ENCODE measurements at places on chromosomes 7 and 10. TPM values are rescaled to one million over a fixed set of nuclear protein-coding genes. Genes with fewer than 3 reads are reported as not detected.

Gene TMEM168
- total RNA-seq: 17.4 TPM

Gene KDM7A
- 24.5 TPM for total RNA-seq

Gene KAZALD1
- 1.3 TPM for total RNA-seq

Gene CALHM1
- total RNA-seq: not detected

Gene CTAGE15
- not detected for total RNA-seq

Gene AGR3
- total RNA-seq: not detected

- DNase-seq: no peak
Observed at GRCh38 chr7:151774951-151775350, 102.0 kb downstream of the PRKAG2 start.

DNA sequence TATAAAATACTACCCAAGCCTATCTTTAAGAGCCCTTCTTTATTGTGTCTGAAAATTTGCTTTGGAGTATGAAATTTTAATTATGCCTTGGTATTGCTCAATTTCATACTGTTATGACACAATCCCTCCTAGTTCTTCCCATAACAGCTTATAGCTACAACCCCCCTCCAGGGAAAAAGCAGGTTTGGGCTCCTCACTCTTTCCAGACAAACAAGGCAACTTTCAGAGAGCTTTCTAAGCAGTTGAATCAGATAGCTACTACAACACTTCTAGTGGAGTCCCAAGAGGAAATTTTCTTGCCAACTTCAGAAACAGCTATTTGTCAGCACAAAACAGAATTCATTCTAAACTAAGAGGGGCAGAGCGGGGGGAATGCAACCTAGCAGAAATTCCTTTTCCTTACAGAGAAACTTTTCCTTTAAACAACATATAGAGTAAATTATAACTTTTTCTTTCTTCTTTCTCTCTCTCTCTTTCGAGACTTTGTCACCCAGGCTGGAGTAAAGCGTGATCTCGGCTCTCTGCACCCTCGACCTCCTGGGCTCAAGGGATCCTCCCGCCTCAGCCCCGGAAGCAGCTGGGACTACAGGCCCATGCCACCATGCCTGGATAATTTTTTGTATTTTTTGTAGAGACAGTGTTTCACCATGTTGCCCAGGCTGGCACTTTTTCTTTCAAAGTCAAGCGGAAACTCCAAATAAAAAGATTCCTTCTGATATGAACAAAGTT lies 26.0 kb upstream of the JMJD1C start:
- DNase-seq: no peak

- no peak for DNase-seq
Observed at GRCh38 chr10:58839771-58840170, 327.1 kb downstream of the BICC1 start.

DNA sequence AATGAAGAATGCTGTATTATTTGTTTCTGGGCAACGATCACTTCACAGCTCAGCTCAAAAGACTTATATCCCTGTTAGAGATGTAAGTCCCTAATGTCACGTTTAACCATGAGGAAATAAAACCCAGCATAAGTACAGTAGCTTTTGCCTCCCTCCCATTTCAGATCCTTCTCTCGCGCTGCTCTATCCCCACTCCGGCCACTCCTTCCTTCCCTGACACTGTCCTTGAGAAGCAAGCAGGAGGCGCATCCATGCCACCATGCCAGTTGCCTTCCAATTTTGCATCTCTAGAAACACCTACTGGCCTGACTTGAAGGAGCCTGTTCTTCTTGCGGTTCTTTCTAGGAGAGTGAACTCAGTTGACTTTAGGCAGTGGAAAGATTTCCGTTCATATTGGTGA lies 1.2 kb downstream of the FAM180A start:
- no peak for DNase-seq

DNA sequence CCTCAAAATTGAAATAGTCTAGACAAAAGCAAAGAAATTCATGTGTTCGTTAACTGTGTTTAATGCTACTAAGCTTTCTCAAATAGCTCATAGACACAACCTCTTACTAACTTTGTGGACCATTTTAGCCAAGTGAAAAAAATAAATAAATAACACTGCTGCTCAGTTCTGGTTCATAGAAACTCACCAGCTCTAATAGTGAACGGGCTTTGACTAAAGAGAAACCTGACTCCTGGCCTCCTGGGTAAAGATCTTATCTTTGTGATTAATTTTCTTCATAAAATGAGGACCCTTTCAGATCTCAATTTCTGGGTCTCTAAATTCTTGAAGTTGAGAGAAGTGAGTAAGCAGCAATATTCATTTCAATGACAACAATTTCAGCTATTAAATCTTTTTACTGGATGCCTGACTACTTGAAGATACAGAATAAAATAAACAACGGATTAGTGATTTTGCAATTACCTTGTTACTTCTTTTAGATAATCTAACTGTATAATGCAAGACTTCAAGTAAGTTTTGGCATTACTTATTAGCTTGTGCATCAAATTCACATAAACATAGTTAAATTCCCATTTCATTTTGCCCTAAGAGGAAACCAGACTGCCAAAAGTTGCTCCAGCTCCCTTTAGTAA lies 3.1 kb downstream of the CADPS2 start:
- DNase-seq: no peak

GRCh38 chr7:22395222-22395621 lies 38.3 kb upstream of the RAPGEF5 start:
- DNase-seq: no peak

- peak; percentile 29 for DNase-seq
Observed at GRCh38 chr10:103691723-103692435, 163.5 kb downstream of the SH3PXD2A start.

DNA sequence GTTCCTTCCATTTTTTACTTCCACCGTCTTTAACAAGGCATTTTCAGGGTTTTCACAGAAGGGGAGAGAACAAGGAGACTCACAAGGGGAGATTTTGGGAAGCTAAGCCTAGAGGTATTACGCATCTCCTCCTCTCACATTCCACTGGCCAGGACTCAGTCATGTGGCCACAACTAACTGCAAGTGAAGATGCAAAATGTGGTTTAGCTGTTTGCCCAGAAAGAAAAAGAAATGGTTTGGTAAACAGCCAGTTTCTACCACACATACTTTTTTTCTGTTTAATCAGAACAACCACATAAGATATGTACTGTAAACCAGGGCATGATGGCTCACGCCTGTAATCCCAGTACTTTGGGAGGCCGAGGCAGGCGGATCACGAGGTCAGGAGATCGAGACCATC lies 21.4 kb upstream of the HELLS start:
- DNase-seq: no peak

- DNase-seq: no peak
Observed at GRCh38 chr7:28225576-28225975, 45.0 kb upstream of the JAZF1 start.

GRCh38 chr10:127243490-127244272 lies 47.3 kb upstream of the INSYN2A start:
- peak; percentile 45 for DNase-seq

DNA sequence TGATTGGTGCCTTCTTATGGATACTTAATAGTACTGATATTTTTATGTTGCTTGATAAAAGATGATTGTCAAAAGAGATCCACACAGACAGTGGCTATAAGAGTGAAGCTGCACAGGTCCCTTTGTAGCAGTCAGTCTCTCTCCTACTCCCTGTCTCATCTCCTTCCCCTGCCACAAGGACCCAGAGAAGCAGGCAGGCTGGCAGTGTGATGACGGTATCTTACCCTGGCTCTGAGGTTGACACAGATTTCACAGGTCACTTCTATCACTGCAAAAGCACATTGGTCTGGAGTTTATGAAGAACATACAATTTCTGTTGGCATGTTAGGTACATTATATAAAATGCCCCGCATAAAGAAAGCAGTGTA lies 64.4 kb upstream of the AHR start:
- DNase-seq: peak; percentile 60

- peak; percentile 10 for DNase-seq
Observed at GRCh38 chr10:110360857-110361474, 56.2 kb upstream of the SMNDC1 start.

DNA sequence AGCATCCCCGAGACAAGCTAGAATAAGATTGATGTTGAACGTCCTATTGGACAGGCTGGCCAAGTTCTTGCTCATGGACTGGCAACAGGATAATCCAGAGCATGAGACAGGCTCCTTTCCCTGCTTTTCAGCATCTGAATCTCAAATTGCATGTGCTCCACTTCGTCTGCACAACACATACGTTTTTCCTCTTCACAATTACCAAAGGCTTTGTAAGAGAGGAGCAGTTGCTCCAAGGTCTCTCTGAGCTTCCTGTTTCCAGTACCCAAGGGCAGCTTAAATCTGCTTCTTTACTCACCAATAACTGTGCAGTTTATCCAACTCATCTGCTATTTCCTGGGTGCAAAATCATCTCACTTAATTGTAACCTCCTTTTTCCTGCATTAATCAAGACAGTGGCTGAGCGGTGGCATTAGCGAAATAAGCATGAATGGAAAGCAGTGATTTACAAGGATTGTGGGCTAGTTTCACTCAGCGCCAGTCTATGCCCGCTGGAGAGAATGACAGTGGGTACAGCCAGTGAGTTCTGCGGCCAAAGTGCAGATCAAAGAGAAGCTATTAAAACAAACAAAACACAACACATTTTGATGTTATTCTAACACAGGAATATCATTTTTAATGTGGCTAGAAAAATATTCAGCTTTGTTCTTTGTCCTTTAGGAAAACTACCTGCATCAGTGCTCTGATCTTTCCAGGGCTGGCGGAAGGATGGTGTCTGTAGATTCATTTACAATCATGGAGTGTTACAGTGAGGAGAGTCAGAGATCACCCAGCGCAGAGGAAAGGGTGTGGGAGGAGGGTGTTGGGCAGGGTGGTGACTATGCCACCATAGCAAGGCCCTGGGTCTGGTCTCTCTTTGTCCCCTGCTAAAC lies 79.8 kb downstream of the CHN2 start:
- no peak for DNase-seq

- DNase-seq: peak; percentile 40
Observed at GRCh38 chr10:128028508-128029289, 97.5 kb downstream of the MKI67 start.

DNA sequence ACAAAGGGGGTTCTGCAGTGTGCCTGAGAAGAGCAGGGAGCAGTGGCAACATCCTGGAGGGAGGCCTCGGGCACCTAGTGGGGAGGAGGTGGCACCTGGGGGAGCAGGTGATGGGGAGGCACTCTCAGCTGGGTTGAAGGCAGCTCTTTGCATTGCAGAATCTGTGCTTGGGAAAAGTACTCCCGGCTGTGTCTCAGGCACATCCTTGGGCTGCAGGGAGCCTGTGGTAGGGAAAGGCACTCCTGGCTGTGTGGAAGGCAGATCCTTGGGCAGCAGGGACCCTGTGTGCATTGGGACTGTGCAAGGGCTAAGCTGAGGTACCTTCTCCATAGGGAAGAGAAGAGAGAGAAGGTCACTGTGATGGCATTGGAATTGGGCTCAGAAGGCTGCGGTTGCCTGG lies 52.8 kb upstream of the ANTXRL start:
- peak; percentile 4 for DNase-seq

Data from activated CD4-positive, alpha-beta memory T cell treated with anti-CD3 and anti-CD28 coated beads for 36 hours (primary cell).